ENCODE measurements at places on chromosomes 7 and 10.

GRCh38 chr7:94897541-94897940, 9.9 kb upstream of the PPP1R9A start:
- DNase-seq, result peak; percentile 11

DNA sequence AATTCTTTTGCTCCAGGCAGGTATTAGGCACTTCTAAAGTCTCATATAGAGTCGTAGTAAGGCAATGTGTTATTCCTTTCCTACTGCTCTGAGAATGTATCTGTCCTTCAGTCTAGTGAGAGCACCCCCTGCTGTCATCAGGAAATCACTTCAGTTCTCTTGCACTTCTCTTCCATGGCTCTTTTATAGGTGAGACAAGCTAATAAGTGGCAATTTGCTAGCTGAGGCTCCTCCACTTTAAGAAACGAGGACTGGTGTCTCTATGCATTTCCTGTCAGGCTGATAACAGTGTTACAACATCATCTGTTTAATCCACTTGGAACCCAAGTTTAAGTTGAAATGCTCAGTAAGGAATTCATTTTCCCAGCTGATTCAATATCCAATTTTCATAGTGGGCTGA, 350.6 kb downstream of the TFEC start:
- DNase-seq, result peak; percentile 53

GRCh38 chr7:39392151-39392550, 174.1 kb upstream of the YAE1 start:
- DNase-seq, result no peak

GRCh38 chr10:178208-178607, 43.0 kb downstream of the ZMYND11 start:
- DNase-seq, result peak; percentile 34

DNA sequence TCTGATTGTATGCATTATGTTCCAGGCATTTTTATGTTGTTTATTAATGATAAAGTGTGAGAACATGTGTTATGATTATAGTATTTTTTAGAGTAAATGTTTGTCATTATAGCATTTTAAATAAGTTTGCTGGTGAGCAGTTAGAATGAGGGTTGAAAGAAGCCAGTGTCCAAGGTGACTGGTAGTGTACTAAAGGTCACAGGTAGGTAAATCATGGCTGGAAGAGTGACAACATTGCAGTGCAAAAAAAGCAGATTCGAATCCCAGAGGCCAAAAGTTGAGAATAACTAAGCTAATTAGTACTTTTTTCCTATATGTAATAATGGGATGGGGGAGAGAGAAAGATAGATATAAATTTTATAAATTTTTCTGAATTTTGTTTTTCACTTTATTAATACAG, 44.0 kb downstream of the RSBN1L start:
- DNase-seq, result no peak

DNA sequence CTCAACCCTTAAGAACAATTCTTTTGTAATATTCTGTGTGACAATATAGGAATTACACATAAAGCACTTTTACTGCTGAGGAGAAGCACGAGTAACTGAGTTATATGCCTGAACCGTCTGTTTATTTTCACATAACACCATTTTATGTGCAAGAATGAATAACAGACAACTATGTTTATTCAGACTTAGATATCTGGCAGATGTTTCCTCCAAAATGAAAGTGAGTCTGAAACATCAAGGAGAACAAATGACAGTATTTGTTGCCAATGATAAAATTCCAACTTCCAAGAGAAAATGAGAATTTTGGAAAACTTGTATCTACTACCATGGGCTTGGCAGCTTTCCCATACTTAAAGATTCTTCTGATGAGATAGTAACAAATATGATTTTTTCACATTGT, 51.4 kb downstream of the DNMBP start:
- no peak for DNase-seq
